ENCODE measurements at places on chromosomes 12 and 14.

DNA sequence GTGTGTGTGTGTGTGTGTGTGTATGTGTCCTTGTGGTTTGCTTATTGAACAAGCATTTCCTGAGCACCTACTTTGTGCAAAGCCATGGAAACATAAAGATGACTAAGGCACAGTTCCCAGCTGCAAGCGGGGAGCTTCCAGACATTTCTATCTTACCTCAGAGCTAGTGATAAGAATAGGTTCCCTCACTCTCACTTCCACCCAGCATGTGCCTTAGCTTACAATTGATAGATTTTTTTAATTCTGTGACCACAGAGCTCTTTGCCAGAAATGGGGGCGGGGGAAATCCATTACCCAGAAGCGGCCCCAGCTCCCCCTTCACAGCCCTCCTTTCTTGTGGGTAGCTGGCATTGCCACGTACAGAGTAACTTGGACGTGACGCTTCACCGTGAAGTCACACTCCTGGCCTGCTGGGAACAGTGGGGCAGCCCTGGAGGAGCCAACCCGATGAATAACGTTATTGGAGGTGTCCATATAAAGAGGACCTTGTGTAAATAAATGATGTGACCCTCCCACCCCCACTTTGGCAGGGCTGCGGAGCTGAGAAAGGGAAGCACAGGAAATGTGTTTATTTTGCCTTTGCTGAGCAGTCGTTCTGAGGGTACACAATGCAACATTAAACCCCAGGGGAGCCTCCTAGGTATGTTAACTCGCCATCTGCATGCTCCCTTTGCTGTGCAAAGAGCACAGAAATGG lies 238.9 kb downstream of the CHST11 start:
- no peak for DNase-seq

GRCh38 chr14:81767266-81767995 lies 233.8 kb upstream of the SEL1L start:
- DNase-seq, result no peak

GRCh38 chr14:68785534-68786490 lies 7.1 kb downstream of the ZFP36L1 start:
- no peak for DNase-seq

GRCh38 chr12:4252601-4253000 lies 21.0 kb upstream of the CCND2 start:
- DNase-seq, result no peak

Data from breast epithelium (tissue), 4 donors.